ENCODE measurements at places on chromosomes 3 and 15.

DNA sequence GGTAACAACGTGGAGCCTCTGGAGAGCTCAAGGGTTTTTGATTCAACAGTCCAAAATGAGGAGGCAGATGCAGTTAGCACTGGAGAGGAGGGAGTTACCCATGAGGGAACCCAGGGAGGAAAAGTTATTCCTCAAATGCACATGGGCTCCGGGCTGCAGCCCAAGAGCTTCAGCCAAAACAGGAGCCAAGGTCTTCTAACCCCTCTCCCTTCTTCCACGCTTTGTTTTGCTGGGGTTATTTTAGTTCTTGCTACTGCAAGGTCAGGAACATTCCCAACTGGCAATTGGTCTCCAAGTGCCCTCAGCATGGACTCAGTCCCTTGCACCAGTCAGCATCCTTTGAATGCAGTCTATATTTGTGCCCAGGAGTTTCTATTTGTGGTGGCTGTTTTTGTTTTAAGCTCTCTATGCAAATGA lies 90.0 kb downstream of the TGFBR2 start:
- DNase-seq = no peak

DNA sequence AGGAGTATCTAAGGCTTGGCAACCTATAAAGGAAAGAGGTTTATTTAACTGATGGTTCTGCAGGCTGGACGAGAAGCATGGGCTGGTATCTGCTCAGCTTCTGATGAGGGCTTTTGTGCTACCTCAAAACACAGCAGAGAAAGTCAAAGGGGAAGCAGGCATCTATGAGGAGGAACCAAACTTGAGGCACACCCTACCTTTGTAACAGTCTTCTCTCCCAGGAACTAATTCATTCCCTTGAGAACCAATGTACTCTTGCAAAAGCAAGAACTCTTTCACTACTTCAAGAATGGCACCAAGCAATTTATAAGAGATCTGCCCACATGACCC lies 109.0 kb downstream of the CGGBP1 start:
- no peak for DNase-seq

- no peak for DNase-seq
Measured at GRCh38 chr15:56460071-56460470, 4.9 kb downstream of the MNS1 start.

DNA sequence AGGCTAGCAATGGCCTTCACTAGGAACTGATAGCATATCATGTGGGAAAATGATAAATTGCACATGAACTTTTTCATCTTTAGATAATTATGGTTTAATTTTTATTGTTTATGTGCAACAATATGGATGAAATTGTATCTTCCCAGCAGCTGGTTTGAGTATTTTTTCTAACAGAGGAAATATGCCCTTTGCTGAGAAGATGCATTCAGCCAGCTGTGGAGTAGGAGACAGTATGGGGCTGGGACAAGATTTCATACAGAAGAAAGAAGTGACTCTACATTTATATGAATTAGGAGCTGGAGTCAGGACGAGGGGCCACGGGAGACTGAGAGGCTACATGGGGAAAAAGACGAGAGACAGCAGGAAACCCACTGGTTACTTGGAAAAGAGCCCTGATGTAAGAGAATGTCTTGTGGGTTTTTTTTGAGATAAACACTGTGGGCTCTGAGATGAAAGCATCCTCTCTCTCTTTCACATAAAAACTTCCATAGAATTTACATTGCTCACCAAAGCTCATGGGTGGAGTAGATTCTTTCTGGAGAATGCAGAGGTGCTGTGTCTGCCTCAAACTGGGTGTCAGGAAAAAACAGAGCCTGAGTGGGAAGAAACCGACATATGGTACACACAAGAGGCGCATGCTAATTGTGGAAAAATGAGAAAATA lies 115.2 kb upstream of the PDZRN3 start:
- no peak for DNase-seq

- no peak for DNase-seq
Measured at GRCh38 chr3:168722091-168722490, 626.4 kb upstream of the GOLIM4 start.

GRCh38 chr3:112653881-112654300 lies 12.9 kb upstream of the CCDC80 start:
- DNase-seq = no peak

DNA sequence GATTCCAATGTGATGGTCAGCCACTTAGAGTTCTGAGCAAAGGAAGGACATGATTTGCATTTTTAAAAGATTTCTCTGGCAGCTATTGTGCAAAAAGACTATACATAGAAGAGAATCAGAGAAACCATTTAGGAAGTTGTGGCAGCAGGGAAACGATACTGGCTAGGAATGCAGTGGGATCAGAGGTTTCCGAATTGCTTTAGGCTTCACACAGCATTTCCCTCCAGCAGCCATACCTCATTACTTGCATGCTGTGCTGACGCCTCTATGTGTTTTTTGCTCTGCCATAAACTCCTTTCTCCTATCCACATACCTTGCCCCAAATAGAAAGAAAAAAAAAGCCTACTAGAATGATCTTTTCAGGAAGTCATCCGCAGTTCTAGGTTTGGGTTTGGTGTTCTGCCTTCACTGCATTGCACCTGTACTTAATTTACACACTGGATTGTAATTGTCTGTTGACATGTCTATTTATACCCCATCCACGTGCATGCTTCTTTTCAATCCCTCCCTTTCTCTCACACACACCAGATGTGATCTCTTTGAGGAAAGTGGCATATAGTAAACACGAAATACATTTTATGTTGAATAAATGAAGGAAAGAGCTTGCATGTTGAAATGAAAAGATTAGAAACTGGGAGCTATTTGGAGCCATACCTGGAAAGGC lies 860.3 kb upstream of the SEMA6D start:
- DNase-seq = no peak

DNA sequence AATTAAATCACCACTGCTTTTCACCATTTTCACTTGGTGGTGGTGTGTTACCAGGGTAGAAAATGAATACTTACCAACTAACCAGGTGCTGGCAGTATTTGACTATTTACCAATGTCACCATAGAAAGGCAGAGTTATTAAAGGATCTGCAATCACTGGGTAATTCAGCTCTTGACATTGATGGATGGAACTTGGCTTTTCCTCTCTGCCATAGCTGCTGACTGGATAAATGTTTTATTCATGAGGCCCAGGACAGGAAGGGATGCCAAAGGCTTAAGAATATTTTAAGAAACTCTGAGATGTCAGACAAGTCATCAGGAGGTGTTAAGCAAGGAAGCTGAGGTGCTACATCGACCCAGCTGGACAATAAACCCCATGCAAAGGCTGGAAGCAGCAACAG lies 495.5 kb upstream of the CFAP20DC start:
- DNase-seq = no peak

- DNase-seq = no peak
Measured at GRCh38 chr15:63373330-63373729, 8.3 kb downstream of the CA12 start.

GRCh38 chr3:71964170-71964569 lies 179.2 kb upstream of the PROK2 start:
- no peak for DNase-seq

DNA sequence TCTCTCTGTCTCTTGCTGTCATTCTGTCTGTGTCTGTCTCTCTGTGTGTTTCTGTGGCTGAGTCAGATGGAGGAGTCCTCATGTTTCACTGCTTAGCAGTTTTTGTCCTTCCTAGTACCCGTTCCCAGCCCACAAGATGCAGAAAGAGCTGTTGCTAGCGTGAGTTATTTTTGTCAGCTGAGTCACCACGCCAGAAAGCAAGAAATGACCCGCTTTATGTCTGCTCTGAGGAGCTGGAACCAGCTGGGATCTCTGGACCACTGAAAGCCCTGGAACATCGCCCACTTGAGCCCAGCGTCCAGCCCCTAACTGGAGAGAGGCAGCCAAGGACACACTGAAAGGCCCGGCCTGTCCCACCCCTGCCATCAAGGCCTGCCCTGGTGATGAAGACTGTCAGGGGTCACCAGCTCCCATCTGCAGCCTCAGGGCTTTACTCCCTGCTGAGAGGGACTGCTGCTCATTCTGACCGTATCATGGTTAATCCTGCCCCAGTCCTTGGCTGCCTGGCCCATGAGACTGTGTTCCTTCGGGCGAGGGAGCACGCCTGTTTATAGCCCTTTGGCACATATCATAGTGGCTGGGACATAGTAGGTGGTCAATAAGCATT lies 101.7 kb upstream of the TPM1 start:
- DNase-seq = no peak

DNA sequence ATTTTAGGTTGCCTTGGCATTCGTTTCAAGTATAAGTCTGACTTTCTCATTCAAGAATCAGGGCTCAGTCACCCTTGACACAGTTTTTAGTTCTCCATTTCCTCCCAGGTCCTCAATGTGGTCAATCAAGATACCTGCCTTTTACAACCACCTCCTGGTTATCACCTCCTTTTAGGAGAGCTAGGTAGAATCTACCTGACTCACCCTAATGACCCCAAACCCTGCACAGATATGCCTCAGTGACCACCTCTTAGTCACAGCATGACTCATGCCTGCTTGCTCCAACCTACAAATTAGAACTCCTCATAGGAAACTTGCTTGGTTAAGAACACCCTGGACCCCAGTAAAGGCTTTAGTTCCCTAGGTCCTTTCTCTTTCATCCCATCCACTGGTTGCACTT lies 22.5 kb downstream of the DMXL2 start:
- no peak for DNase-seq

DNA sequence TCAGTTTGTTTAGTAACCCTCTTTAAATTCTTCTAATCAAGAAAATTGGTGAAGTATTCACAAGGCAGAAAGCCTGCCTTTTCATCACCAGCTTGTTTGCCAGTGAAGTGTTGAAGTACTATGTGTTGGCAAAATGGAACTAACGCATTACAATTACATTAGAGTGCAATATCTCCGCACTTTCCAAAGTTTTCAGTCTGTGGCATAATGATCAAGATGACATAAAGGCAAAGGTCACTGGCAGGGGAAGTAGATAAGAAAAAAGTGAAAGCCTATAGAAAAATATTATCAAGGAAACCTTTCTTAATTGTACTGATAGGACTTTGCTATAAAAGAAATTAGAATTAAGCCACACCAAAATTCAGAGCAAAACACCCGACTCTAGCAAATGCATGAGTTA lies 25.0 kb upstream of the TM4SF1 start:
- no peak for DNase-seq

DNA sequence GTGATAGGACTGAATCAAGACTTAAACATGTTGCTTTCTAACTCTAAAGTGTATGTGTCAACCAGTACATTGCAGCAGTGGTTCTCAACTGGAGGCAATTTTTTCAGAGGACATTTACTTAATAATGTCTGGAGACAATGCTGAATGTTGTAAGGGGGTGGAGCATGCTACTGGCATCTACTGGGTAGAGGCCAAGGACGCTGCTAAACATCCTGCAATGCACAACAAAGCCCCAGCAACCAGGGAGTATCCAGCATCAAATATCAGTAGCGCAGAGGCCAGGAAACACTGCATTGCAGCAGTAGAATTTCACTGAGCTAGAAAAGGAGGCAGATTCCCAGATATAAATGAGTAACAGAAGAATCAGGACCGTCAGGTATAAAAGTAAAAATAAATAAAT lies 79.8 kb upstream of the GRM7 start:
- no peak for DNase-seq

GRCh38 chr3:126979046-126979628 lies 3.8 kb upstream of the PLXNA1 start:
- DNase-seq = no peak

DNA sequence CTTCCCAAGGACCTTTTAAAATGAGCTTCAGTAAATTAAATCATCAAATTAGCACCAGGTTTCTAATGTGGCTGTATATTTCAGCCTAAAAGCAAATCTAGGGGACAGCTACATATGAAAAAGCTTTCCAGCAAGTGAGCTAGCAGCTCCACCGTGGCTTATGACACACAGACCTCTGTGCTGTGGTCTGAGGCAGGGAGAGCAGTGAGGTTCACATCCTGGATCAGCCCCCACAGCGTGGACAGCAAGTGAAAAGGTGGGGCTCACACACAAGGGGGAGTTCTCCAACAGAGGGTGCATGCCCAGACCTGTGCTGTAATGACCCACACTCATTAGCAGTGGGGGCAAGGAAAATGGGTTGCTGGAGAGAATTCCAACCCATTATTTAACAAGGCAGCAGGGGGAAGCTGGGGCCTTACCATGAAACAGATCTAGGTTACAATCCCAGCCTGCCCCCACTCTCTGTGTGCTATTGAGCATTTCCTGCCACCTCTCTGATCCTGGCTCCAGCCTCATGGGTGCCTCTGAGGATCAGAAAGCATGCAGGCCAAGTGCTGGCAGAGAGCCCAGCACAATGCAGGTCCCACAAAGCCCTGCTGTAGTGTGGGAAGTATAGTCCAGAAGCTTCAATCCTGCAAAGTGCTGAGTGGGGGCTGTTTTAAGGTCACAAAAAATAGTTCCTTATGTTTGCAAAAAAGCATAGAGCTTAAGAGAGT lies 48.2 kb downstream of the RASGRF1 start:
- no peak for DNase-seq

DNA sequence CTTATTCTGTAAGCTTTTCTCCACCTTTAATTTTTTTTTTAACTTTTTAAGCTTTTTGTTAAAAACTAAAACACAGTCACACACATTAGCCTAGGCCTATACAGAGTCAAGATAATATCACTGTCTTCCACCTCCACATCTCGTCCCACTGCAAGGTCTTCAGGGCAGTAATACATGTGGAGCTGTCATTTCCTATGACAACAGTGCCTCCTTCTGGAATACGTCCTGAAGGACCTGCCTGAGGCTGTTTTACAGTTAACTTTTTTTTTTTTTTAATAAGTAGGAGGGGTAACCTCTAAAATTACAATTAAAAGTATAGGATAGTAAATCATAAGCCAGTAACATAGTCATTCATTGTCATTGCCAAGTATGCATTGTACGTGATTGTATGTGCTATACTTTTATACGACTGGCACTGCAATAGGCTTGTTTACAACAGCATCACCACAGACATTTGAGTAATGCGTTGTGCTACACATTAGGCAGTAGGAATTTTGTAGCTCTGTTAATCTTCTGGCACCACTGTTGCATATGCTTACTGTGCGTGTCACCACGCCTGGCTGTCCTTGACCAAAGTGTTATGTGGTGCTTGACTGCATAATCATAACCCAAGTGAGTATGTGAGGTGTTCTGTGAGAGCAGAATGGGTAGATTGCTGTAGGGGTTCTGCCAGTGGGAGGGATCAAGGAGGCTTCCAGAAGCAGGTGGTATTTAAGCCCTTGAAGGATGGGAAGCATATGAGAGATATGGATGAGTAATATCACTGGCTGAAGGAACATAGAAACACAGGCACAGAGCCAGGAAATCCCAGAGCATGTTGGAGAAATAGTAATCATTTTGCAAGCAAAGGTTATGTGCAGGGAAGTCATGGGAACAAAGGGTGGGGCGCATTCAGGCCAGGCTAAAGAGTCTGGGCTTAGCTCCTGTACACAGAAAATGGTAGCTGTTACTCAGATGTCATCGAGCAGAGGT lies 18.3 kb downstream of the FBXO22 start:
- DNase-seq = no peak

DNA sequence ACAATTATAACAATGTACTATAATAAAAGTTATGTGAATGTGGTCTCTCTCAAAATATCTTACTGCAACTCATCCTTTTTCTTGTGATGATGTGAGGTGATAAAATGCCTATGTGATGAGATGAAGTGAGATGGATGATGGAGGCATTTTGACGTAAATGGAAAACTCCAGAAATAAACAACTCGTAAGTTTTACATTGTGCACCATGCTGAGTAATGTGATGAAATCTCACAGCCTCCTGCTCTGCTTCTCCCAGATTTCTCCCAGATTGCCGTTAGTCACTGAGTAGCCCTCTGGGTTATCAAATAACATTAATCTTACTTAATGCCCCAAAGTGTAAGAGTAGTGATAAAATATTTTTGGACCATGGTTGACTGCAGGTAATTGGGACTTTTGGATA lies 64.8 kb upstream of the SLCO2A1 start:
- no peak for DNase-seq

GRCh38 chr3:109563149-109563548 lies 225.8 kb upstream of the DPPA4 start:
- DNase-seq = no peak
